ENCODE measurements at places on chromosomes 7 and 10. TPM values are rescaled to one million over a fixed set of nuclear protein-coding genes. Genes with fewer than 3 reads are reported as not detected.

Gene SPACDR
- total RNA-seq: not detected

Gene TMEM168
- 19.0 TPM for total RNA-seq

Gene OPN4
- 0.28 TPM for total RNA-seq

Gene BNIP3
- total RNA-seq: 206 TPM

Gene GRID1
- 2.5 TPM for total RNA-seq

Gene FOXK1
- total RNA-seq: 17.5 TPM

Gene RPEL1
- total RNA-seq: not detected

Gene DENND10
- total RNA-seq: 22.5 TPM

Gene CDK1
- 0.44 TPM for total RNA-seq

Gene GSTO2
- total RNA-seq: 1.3 TPM

Gene HYAL4
- not detected for total RNA-seq
